Activated B cell treated with CpG ODN at 0.5 μM for 24 hours (primary cell): ENCODE measurements at places on chromosomes 3 and 15.

GRCh38 chr15:55387027-55387426, 21.1 kb downstream of the CCPG1 start:
- DNase-seq, result no peak

DNA sequence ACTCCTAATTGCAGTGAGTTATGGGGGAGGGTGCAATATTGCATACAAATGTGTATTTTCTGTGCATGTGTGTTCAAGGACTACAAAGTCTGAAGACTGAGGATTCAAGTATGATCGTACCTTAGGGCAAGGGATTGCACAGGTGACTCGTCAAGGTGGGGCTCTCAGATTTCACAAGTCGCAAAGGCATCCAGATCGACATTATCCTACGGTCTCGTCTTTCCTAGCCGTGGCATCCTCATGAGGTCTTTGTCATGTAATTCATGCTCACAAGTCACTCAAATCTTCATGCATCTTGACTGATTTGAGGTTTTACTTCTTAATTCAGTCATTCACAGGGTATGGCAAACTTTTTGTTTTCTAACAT, 191.4 kb upstream of the HES1 start:
- DNase-seq, result no peak

GRCh38 chr3:181278468-181279238, 289.1 kb upstream of the DNAJC19 start:
- DNase-seq, result no peak

- DNase-seq, result no peak
These were observed 345.1 kb downstream of the IL5RA start for GRCh38 chr3:2765002-2765579.

DNA sequence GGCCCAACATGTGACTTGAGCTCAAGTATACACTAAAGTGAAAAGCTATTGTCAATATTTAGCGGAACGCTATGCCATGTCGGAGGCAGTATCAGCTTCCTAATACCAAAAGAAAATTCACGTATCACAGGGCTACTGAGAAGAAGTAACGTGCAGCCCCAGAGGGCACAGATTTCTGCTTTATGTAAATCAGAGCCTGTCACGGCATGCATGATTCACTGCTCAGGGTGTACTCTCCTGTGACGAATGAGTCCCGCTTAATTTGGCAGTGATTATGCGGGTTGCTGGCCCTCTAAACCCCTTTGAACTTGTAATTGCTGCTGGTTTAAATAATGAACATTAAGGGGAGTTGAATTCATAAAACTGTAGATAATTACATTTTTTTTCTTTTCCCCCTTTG, 85.3 kb downstream of the MEIS2 start:
- DNase-seq, result no peak

GRCh38 chr15:43463507-43463906, 29.4 kb downstream of the TP53BP1 start:
- DNase-seq, result no peak

- DNase-seq, result no peak
These were observed 36.0 kb upstream of the TIMP4 start for GRCh38 chr3:12194669-12195161.

- DNase-seq, result no peak
These were observed 93.2 kb downstream of the PLCH1 start for GRCh38 chr3:155651489-155652218.

GRCh38 chr3:21216598-21216997, 534.4 kb downstream of the ZNF385D start:
- no peak for DNase-seq

- DNase-seq, result no peak
These were observed 269.7 kb upstream of the THRB start for GRCh38 chr3:24764236-24764915.

DNA sequence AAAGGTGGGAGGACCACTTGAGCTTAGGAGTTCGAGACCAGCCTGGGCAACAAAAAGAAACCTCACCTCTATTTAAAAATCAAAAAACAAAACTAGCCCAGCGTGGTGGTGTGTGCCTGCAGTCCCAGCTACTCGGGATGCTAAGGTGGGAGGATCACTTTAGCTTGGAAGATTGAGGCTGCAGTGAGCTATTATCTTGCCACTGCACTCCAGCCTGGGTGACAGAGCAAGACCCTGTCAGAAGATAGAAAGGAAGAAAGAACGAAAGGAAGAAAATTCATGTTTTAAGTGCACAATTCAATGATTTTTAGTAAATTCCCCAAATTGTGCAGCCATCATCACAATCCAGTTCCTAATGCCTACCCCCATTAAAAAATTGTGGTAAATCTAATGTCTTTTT, 7.8 kb downstream of the FSD2 start:
- DNase-seq, result no peak

GRCh38 chr3:59386165-59386564, 336.3 kb upstream of the CFAP20DC start:
- DNase-seq, result no peak

- no peak for DNase-seq
These were observed 25.6 kb upstream of the CFAP161 start for GRCh38 chr15:81108427-81108826.

GRCh38 chr15:93527374-93528050, 438.5 kb upstream of the RGMA start:
- DNase-seq, result no peak

DNA sequence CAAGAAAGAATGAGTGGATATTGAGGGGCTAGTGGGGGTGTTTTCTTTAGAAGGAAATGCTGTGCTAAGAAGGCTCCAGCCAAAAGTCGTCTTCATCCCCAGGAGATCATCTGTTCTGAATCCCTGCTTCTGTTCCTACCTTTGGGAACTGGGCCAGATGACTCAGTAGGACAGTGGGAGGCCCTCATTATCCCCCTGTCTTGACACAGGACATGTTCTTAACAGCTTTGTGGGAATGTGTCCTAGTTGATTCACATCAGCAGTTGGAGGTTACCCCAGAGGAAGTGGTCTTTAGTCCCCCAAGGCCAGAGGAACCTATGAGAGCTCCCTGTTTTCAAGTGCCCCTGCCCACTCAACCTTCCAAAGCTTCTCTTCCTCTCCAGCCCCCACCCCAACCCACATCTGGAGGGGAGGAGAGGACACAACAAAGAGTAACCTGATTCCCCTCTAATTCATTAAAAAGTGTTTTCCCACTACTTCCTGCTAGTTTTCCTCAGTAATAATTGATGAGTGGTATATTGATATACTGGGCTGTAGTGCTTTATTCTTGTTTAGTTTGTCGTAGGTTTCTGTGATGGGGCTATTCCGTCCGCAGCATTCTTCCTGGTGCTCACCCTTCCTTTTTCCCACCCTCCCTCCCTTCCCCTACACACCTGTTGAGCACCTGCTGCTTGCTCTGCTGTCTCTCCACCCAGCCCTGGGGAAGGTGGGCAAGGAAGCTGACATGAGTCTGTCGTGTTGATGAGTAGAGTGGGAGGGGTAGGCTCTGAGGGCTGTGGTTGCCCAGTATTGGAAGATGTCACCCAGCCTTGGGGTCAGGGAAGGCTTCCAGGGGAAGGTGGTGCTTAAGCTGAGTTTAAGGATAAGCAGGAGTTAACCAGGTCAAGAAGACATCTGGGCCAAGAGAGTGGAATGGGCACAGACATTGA, 9.3 kb downstream of the PXYLP1 start:
- DNase-seq, result no peak

- no peak for DNase-seq
These were observed 78.2 kb upstream of the TJP1 start for GRCh38 chr15:29900237-29901189.

DNA sequence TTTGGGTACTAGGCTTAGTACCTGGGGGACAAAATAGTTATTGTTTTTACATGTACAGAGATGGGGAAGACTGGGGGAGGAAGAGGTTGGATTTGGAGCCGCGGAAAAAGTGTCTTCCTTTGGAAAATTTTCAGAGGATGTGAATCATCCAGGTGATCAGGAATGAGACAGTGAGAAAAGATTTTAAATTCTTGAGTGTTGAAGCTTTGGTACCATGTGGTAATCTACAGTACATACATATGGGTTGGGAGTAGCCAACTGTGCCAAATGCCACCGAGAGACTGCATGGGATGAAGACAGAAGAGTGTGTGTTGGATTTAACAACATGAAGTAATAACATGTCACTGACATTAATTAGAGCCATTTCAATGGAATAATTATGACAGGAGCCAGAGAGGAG, 1238.2 kb downstream of the ROBO1 start:
- DNase-seq, result no peak

DNA sequence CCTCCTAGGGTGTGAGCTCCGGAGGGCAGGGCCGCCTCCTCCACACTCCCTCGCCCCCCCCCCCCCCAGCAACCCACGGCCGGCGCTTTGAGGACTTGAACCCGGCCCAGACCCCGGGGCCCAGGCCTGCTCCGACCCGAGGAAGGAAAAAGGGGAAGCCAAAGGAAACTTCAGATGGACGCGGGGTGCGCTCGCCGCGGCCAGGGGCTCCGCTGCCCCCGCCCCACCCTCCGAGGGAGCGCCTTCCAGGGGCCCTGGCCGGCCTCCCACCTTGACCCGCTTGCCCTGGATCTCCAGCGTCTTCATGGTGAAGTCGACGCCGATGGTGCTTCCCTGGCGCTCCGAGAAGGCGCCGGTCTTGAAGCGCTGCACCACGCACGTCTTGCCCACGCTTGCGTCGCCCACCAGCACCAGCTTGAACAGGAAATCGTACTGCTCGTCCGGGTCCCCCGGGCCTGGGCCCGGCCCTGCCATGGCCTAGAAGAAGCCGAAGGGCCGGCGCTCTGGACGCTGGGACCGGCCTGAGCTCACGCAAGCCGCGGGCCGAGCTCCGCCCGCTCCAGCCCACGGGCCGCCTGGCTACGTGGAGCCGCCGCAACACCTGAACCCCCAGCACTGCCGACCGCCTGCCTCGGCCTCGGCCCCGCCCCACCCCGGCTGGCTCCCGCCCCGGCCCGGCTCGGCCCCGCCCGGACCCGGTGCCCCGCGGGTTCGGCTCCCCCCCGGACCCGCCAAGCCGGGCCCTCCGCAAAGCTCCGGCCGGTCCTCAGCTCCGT, 400 bp downstream of the RAB43 start:
- no peak for DNase-seq

- DNase-seq, result no peak
These were observed 100.3 kb downstream of the CCNL1 start for GRCh38 chr3:157059661-157060060.

GRCh38 chr3:183427196-183427875, 1.1 kb downstream of the MCF2L2 start:
- no peak for DNase-seq

DNA sequence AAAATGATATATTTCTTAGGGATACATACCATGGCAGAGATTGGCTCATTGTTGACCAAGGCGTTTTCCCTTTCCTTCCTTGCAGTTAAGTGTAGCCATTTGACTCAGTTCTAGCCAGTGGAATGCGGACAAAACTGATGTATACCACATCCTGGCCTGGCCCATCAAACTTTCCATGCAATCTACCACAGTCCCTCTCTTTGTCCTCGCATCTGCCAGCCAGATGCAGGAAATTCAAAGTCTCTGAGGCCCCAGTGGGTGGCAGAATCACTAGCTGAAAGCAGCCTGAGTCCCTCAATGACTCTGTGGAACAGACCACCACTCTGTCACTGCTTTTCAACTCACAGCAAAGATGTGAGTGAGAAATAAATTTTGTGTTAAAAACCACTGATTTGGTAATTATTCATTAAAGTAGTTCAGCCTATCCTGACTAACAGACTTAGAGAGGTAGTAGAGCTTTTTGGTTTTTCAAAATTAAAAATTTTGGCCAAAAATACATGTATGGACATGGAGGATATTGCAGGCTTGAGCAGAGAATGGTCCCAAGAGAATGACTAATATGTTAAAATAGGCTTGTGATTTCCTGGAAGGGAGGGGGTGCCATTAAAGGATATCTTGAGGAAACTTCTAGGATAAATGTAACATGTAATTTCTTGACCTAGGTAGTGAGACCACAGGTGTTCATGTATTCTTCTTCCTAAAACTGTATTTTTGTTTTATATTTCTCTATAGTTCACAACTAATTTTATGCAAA, 10.9 kb downstream of the LRRFIP2 start:
- DNase-seq, result no peak

- DNase-seq, result no peak
These were observed 28.8 kb upstream of the MKRN3 start for GRCh38 chr15:23536659-23537058.

GRCh38 chr15:75928680-75929608, 25.3 kb downstream of the FBXO22 start:
- DNase-seq, result no peak

DNA sequence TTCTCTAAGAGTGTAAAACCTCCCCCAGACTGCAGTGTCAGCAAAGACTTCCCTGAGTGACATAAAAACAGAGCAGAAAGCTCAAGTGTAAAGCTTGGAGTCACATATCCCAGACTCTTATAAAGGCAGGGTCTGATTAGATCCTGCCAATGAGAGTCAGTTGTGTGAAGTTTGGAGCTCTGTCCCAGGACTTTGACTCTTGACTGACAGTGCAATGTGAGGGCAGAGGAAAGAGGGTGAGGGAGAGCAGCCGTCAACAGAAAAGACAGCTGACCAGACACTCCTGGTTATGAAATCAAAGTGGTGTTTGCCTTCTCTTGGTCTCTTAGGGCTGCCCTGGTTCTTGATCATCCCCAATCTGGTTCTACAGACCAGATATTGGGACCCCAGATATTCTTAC, 393.2 kb downstream of the ERC2 start:
- DNase-seq, result no peak

GRCh38 chr15:66161108-66161507, 92.4 kb downstream of the MEGF11 start:
- DNase-seq, result no peak

DNA sequence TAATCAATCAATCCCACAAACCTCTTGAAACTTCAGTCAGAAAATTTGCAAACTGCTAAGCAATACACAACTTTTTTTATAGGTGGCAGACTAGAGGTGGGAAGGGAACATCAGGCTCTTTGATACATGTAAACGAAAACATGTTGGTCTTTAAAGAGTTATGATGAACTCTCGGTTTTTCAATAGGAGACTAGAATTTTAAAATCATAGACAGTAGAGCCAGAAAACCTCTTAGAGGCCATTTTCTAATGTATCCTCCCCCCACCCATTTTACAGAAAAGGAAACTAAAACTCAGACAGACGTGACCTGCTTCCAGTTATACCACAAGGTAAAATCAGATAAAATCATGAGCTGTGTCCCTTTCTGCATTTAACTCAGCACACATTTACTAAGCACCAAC, 179.1 kb upstream of the LPP start:
- no peak for DNase-seq

- DNase-seq, result no peak
These were observed 302.2 kb upstream of the NR2E3 start for GRCh38 chr15:71508081-71508682.

DNA sequence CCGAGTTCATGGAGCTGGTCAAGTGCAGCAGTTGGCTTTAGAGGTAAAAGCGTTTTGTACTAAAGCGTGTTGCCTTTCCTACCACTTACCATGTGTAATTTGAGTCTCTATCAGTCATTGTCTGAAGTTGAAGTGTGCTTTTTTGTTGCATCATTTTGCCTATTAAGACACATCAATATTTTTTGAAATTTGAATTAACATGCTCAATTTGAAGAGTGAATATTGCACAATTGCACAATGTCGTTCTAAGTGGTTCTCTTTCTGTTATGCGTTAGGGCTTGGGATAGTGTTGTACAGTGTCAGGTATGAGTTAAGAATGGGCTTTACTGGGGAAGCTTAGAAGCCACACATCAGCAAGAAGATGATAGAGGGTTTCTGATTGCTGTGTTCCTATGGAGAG, 84.0 kb upstream of the ACKR4 start:
- no peak for DNase-seq
